Aortic smooth muscle cell (primary cell): ENCODE measurements at places on chromosomes 13 and 19. TPM values are rescaled to one million over a fixed set of nuclear protein-coding genes. Genes with fewer than 3 reads are reported as not detected.

C19orf25 gene
- total RNA-seq = 21.8 and 21.9 TPM in 2 replicates

PRSS57 gene
- not detected in 2 replicates for total RNA-seq

ELOF1 gene
- 23.4 and 25.9 TPM in 2 replicates for total RNA-seq

ZNF302 gene
- total RNA-seq = 16.4 and 21.1 TPM in 2 replicates

ZNF229 gene
- total RNA-seq = 11.9 and 12.2 TPM in 2 replicates

KLK3 gene
- total RNA-seq = not detected in 2 replicates

PTGIR gene
- total RNA-seq = 61.6 and 62.9 TPM in 2 replicates

KIR3DL2 gene
- not detected in 2 replicates for total RNA-seq

ZNF415 gene
- 12.7 and 12.9 TPM in 2 replicates for total RNA-seq

FOXO1 gene
- total RNA-seq = 2.0 and 3.6 TPM in 2 replicates

FCER2 gene
- total RNA-seq = not detected in 2 replicates

NLRP11 gene
- not detected in 2 replicates for total RNA-seq

S1PR4 gene
- not detected in 2 replicates for total RNA-seq

SMIM44 gene
- not detected in 2 replicates for total RNA-seq

SIGLEC12 gene
- total RNA-seq = not detected in 2 replicates

BRCA2 gene
- total RNA-seq = 3.5 and 6.2 TPM in 2 replicates

CFAP97D2 gene
- not detected in 2 replicates for total RNA-seq

PPAN gene
- 17.3 and 26.7 TPM in 2 replicates for total RNA-seq

LCP1 gene
- 0.06 and 0.26 TPM in 2 replicates for total RNA-seq

ZIC5 gene
- total RNA-seq = not detected in 2 replicates

CYP2A7 gene
- not detected in 2 replicates for total RNA-seq

FUT6 gene
- total RNA-seq = not detected in 2 replicates

EMP3 gene
- 427 and 575 TPM in 2 replicates for total RNA-seq

SPACA4 gene
- total RNA-seq = not detected in 2 replicates

FUT1 gene
- total RNA-seq = 0.25 and 0.26 TPM in 2 replicates
